ENCODE measurements at places on chromosomes 4 and X.
A peak's percentile ranks its signal among the peaks of the same experiment; 100 is the strongest.

GRCh38 chrX:69207216-69207615 is 42.0 kb upstream of the PJA1 start:
- no peak for DNase-seq

- DNase-seq, result no peak
Observed at GRCh38 chr4:180156684-180157083, 2086.5 kb upstream of the TENM3 start.

GRCh38 chr4:165328708-165329107 is 1.2 kb downstream of the MSMO1 start:
- DNase-seq, result no peak

DNA sequence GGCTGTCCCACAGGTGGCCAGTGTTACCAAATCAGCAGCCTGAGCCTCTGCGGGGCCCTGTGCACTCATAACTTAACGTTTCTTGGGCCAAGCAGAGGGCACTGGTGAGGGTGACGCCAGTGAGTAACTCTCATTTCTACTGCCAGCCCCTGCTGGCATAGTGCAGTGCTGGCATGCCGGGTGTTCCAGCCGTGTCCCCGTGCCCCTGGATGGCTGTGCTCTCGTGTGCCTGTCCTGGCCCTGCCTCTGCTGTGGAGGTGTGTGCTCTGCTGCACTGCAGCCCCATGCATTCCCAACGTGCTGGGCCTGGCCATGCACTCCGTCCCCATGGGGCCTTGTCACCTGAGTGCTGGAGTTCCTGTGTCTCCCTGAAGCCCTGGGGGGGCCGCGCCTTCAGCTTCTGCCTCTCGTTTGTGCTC is 14.7 kb downstream of the TBC1D14 start:
- no peak for DNase-seq

- DNase-seq, result no peak
Observed at GRCh38 chr4:173301518-173302201, 32.5 kb downstream of the HMGB2 start.

GRCh38 chrX:132093239-132093860 is 34.5 kb downstream of the FRMD7 start:
- no peak for DNase-seq

DNA sequence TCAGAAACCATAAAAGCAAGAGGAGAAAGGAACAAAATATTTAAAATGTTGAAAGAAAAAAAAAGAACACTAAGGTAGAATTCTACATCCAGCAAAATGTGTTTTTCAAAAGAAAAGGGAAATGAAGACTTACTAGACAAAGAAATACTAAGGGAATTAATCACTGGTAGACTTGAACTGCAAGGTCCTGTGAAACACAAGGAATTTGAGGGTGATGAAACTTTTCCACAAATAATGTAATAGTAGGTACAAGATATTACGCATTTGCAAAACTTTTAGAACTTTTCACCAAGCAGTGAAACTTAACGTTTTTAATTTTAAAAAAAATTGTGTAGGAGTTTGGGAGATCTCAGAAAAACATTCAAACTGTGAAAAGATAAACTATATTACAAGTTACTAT is 180.3 kb upstream of the MAGEB16 start:
- DNase-seq, result no peak

GRCh38 chr4:83779103-83780052 is 243.5 kb downstream of the GPAT3 start:
- DNase-seq, result no peak

GRCh38 chr4:30792601-30793000 is 72.4 kb downstream of the PCDH7 start:
- no peak for DNase-seq

GRCh38 chr4:180179146-180179545 is 2064.1 kb upstream of the TENM3 start:
- no peak for DNase-seq

- DNase-seq, result no peak
Observed at GRCh38 chr4:21184788-21185187, 484.5 kb downstream of the PACRGL start.

DNA sequence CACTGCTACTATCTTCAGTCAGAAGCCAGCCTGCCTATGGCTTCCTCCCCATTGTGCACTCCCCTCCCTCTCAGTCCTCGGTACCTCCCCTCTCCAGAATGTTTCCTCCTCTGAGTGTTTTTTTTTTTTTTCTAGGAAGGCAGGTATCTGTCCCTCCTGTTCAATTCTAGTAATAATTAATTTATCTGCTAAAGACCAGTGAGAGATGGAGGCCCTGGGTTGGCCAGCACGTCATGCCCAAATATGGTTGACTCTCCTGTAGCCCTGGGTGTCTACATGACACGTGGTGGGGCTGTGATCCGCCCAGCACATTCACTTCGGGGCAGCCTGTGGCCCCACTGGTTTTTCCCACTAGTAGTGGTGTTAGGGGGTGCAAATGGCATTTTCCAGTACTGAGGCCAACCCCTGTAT is 1.8 kb downstream of the FLNA start:
- DNase-seq, result peak; percentile 31

- DNase-seq, result no peak
Observed at GRCh38 chrX:110442635-110443034, 84.0 kb downstream of the RTL9 start.

- no peak for DNase-seq
Observed at GRCh38 chr4:6926681-6927478, 17.3 kb downstream of the TBC1D14 start.

DNA sequence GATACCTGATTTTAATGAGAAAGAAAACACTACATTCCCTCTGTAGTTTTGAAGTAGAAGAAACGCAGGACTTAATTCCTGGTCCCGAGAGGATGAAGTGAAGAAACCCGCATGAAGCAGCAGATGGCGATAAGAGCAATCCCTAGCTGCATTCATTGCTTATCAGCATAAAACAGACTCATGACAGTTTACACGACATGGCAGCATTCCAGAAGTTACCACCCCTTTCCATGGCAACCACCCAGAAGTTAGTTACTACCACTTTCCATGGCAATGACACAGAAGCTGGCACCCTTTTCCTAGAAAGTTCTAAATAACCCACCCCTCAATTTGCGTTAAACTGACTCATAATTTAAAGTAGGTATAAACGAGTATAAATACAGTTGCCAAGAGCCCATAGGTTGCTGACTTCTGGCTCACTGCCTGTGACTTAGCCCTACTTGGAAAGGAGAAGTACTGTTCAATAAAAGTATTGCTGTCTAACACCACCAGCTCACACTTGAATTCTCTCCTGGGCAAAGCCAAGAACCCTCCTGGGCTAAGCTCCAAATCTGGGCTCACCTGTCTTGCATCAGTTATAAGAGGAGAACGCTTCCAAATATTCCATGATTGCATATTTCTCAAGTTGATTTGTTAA is 5.5 kb upstream of the XAGE2 start:
- no peak for DNase-seq

DNA sequence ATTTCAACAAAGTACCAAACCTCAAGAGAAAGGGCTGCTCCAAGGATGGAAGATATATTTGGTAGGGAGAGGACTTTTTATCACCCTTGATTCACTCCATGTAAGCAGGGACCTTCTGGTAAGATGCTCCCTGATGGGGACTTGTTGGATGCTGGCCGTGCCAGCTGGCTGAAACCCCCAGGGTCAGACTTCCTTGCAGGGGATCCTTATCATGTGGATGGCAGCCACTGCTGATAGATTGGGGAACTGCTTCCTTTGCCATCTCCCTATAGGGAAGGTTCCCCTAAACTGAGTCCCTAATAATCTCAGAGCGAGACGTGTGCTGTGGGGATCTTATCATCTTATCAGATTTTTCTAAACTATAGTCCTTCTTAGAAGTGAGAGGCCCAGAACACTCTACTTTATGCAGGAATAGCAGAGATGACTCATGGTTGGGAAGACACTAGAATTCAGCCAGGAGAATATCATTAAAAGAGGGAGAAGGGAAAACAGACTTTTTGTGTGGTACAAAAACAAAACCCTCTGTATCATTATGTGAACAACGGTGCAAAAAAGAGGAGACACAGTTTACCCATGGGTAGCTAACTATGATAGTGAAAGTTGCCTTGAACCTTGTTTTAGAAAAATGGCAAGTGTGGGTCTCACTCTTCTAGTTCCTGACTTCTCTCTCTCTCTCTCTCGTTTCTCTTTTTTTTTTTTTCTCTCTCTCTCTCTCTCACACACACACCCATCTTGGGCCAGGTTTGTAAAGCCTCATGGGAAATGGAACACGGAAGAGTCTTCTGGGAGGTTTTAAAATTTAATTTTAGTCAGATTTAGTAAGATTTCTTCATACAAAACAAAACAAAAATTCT is 16.1 kb downstream of the RHOH start:
- DNase-seq, result no peak

- DNase-seq, result no peak
Observed at GRCh38 chr4:167041524-167041923, 192.8 kb downstream of the SPOCK3 start.

DNA sequence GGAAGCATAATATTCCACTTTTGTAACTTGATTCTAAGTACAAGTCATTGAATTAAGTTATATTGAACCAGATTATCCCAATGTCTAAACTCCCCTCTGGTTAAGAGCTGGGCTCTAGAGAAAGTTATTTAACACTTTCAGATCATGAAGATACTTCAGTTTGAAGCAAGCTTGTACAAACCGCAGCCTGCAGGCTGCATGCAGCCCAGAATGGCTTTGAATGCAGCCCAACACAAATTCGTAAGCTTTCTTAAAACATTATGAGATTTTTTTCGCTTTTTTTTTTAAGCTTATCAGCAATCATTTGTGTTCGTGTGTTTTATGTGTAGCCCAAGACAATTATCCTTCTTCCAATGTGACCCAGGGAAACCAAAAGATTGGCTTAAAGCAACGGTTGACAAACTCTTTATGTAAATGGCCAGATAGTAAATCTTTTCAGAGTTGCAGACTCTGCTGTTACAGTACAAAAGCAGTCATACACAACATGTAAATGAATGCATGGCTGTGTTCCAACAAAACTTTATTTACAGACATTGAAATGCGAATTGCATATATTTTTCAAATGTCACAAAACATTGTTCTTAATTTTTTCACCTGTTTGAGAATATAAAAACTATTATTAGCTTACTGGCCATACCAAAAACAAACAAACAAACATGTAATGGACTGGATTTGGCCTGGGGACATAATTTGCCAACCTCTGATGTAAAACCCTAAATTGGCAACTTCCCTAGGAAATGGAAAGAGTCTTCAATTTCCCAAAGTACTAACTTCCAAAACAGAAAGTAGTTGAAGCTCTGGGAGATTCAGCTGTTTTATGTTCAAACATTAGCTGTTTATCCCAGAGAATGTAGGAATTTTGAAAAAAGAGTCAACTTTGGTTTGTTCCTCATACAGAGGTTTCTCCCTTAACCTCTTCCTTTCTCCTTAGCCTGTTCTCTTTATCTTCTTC is 201.1 kb upstream of the MBNL3 start:
- DNase-seq, result no peak

DNA sequence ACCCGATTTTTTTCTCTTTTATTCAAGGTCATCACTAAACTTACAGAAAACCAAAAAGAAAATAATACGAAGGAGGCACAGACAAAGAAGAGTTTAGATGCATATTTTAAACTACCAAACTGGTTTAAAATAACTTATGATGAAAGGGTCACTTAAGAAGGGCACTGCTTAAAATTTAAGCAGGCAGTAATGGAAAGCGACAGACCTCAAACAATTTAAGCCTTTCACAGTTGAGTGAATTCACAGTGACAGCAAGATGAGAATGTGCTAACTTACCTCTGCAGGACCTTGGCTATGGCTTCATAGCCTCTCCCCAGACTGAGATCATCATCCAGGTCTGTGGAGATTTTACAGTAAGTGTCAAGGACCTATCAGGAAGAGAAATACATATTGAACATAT is 112.1 kb downstream of the TTC29 start:
- DNase-seq, result no peak

DNA sequence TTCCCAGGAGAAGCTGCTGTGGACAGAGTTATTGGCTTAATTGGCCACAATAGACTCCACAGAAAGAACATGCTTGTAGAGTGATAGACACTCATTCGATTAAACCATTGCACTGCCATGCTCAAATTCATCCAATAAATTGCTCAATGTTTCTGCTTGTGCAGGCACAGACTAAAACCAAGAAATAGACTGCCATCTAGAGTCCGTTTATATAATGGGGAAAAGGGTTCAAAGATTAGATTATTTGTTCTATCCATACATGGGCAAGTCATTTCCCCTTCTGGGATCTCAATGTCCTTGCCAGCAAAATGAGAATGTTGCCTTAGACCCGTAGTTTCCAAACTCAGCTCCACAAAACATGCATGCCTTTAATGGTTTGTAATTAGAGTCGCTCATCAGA is 8.7 kb downstream of the SMIM10 start:
- peak; percentile 2 for DNase-seq

GRCh38 chr4:65383589-65384305 is 286.5 kb downstream of the EPHA5 start:
- no peak for DNase-seq

DNA sequence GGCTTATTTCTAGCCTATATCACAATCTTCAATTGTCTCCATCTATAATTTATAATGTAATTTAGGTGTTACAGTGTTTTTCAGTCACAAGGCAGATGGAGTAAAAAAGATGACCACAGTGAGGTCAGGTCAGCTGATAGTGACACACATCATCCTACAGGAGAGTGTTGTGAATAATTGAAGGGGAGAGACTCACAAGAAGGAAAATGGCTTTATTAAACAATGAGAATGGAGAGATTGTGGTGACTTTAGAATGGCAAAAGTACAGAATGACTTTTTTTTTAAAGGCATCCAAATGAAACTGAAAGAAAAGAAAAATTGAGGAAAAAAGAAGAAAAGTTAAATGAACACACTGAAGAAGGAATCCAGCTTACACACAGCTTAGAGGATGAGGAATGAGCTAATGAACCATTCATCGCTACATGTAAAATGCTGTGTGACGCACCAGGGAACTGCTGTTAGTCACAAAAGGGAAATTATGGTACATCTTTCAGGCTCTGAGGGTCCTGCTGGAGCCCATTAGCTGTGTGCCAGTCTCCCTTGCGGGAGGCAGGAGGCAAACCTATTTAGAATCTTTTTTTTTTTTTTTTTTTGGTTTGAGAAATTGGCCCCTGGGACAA is 56.6 kb downstream of the SPRY1 start:
- no peak for DNase-seq

- no peak for DNase-seq
Observed at GRCh38 chr4:95694411-95694810, 145.5 kb upstream of the PDHA2 start.

DNA sequence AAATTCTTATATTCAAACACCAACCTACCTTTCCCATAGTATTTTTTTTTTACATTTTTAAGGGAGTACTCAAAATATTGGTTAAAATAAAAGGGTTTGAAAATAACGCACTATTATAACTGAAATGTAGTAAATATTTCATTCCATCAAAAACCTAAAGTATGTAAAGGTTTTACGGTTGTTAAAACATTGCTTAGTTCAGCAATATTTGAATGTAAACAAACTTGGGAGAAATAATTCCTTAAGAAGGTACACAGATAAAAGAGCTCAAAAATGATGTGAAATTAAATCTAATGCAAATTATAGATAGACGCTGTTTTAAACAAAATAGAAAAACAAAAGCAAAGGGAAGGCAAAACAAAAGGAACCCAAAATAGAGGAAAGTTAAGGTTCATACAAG is 1476.9 kb downstream of the PCDH18 start:
- DNase-seq, result no peak

DNA sequence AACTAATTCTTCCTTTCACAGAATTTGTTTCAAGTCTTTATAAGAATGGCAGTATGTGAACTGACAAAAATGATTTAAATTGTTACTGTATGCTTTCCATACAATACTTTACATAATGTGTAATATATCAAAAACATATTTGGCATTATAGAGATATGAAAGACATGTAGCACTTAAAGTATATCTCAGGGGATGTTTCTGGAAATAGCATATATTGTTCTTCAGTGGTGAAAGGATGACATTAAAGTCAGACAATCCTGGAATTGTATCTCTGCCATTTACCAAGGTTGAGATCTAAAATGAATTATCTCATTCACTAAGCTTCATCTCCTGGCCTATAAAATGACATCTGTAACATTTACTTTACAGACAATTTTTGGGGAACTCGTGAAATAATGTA is 358.4 kb upstream of the EPHA5 start:
- DNase-seq, result no peak
